ENCODE measurements at places on chromosomes 12 and 14.

DNA sequence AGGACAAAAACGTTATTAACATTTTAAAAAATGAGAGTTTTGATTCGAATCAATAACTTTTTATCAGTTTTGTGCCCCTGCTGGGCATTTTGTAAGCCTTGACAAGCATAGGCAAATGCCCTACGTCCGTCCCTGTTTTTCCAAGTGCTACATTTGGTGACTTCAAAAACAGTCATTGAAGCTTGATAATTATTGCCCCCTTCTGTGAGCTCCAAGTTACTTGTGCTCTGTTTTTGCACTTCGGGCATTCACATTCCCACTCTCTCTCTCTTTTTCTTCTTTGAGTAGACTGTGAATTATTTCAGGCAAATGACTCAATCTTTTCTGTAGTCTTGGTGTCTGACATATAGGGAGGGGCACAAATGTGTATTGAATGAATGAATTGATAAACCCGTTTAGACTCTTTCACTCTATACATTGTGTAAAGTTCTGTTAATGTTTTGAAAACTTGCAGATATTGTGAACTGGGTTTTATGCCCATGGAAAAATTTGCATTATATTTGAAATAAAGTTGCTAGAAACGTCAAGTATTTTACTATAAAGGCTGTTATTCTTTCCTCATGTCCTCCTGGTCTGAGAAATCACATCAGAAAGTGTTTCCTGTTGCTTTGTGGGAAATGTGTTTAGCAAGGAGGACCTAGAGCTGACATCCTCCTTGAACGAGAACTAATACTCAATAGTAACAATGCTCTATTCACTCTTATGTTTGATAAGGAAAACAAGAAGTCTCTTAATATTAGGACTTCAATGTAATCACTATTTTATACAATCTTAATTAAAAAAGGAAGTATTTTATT, 1.4 kb downstream of the APAF1 start:
- H3K27ac ChIP-seq: no peak overlapping the region
- H3K27me3 ChIP-seq: no peaks in the 10 kb centered on the region
- peaks cover 30% of the 10 kb centered on the region for H3K36me3 ChIP-seq
- H3K4me1 ChIP-seq: no peaks in the 10 kb centered on the region

- H3K4me3 ChIP-seq: no peak overlapping the region
- H3K27ac ChIP-seq: no peak overlapping the region
- peak; percentile 82 for ATAC-seq
- H3K4me1 ChIP-seq: peaks cover 2% of the 10 kb centered on the region
- H3K36me3 ChIP-seq: no peaks in the 10 kb centered on the region
- H3K27me3 ChIP-seq: no peaks in the 10 kb centered on the region
These were observed 14.6 kb upstream of the SP1 start for GRCh38 chr12:53365245-53365904.

GRCh38 chr14:102138535-102138934, 1.2 kb upstream of the WDR20 start:
- H3K4me3 ChIP-seq: peak overlapping the region; percentile 92
- peaks cover 36% of the 10 kb centered on the region for H3K4me1 ChIP-seq
- peak overlapping the region; percentile 86 for H3K27ac ChIP-seq
- no peaks in the 10 kb centered on the region for H3K27me3 ChIP-seq
- ATAC-seq: no peak

- H3K36me3 ChIP-seq: peaks cover 63% of the 10 kb centered on the region
- H3K4me1 ChIP-seq: peaks cover 84% of the 10 kb centered on the region
- ATAC-seq: no peak
These were observed 107.6 kb downstream of the RFLNA start for GRCh38 chr12:124402248-124403066.

DNA sequence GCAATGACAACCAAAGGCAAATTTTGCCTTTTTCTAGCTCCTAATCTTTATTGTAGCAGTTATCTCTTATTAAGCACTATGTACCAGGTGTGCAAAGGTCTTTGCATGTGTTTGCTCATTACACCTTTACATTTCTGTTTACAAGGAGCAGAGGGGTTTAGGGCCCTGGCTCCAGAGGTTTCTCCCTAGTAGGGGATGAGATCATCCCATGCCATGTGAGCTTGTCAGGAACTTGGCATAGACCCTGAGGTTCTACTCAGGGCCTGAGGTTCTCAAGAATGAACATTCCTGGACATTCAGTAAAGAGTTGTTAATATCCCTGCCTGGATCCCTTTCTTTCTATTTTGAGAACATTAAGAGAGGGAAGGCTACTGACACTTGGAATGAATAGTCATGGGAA, 292.0 kb downstream of the RPAP3 start:
- H3K27ac ChIP-seq: no peak overlapping the region
- H3K4me3 ChIP-seq: no peak overlapping the region
- no peak for ATAC-seq
- H3K4me1 ChIP-seq: no peaks in the 10 kb centered on the region

DNA sequence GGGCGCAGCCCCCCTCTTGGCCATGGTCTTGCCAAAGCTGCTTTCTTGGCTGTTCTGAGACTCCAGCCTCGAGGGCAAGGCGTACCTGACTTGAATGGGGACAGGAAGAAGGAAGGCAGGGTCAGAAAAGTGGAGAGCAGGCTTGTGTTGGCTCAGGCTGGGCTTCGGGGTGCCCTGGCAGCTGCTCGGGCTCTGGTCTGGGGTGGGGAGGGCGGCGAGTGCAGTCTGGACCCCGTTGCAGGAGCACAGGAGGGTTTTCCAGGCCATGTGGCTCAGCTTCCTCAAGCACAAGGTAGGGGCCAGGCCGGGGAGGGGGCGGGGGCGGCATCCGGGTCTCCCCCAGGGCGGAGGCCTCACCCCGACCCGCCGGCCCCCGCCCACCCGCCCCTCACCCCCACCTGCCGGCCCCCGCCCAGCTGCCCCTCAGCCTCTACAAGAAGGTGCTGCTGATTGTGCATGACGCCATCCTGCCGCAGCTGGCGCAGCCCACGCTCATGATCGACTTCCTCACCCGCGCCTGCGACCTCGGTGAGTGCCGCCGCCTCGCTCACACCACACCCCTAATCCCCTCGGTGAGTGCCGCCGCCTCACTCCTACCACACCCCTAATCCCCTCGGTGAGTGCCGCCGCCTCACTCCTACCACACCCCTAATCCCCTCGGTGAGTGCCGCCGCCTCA, 4.2 kb downstream of the NOC4L start:
- no peak overlapping the region for H3K4me3 ChIP-seq
- no peaks in the 10 kb centered on the region for H3K27me3 ChIP-seq
- no peak overlapping the region for H3K27ac ChIP-seq
- H3K36me3 ChIP-seq: peaks cover 54% of the 10 kb centered on the region
- ATAC-seq: no peak

- no peak overlapping the region for H3K4me3 ChIP-seq
- no peaks in the 10 kb centered on the region for H3K36me3 ChIP-seq
- peaks cover 25% of the 10 kb centered on the region for H3K4me1 ChIP-seq
- H3K27me3 ChIP-seq: no peaks in the 10 kb centered on the region
- ATAC-seq: no peak
- no peak overlapping the region for H3K27ac ChIP-seq
These were observed 74.6 kb downstream of the RERG start for GRCh38 chr12:15146585-15146984.

DNA sequence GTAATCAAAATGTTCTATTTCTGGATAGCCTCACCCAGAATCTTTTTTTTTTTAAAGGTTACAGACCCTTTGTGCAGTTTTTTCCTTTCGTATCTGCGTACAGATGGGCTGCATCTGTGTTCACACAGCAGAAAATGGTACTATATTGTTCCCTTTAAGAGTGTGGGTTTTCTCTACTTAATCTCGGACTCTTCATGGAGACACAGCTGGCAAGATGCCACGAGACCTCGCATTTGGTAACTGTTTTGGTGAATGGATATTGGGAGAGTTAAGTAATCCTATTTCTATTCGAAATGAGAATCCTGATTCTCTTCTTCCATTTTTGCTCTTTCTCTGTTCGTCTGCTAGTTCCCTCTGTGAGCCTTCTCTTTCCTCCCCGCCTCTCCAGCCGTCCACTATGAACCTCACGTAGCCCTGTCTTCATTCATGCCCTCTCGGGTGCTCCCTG, 85.7 kb downstream of the SAMD4A start:
- peak overlapping the region; percentile 35 for H3K4me3 ChIP-seq
- peak; percentile 35 for ATAC-seq
- peak overlapping the region; percentile 90 for H3K27ac ChIP-seq
- H3K36me3 ChIP-seq: no peaks in the 10 kb centered on the region
- peaks cover 64% of the 10 kb centered on the region for H3K4me1 ChIP-seq
- H3K27me3 ChIP-seq: no peaks in the 10 kb centered on the region

GRCh38 chr12:108367436-108367835, 28.3 kb upstream of the CMKLR1 start:
- H3K27ac ChIP-seq: no peak overlapping the region
- H3K27me3 ChIP-seq: no peaks in the 10 kb centered on the region
- ATAC-seq: peak; percentile 53
- no peak overlapping the region for H3K4me3 ChIP-seq

- H3K27me3 ChIP-seq: no peaks in the 10 kb centered on the region
- H3K4me1 ChIP-seq: peaks cover 65% of the 10 kb centered on the region
- no peak for ATAC-seq
- H3K4me3 ChIP-seq: peak overlapping the region; percentile 79
These were observed 1.2 kb downstream of the NTN4 start for GRCh38 chr12:95789126-95790032.

- H3K36me3 ChIP-seq: no peaks in the 10 kb centered on the region
- ATAC-seq: no peak
- H3K4me1 ChIP-seq: peaks cover 18% of the 10 kb centered on the region
- no peak overlapping the region for H3K4me3 ChIP-seq
- H3K27me3 ChIP-seq: no peaks in the 10 kb centered on the region
These were observed 20.4 kb downstream of the TPH2 start for GRCh38 chr12:71958993-71959578.

- peak; percentile 85 for ATAC-seq
- no peak overlapping the region for H3K27ac ChIP-seq
- no peaks in the 10 kb centered on the region for H3K27me3 ChIP-seq
- H3K36me3 ChIP-seq: no peaks in the 10 kb centered on the region
- no peaks in the 10 kb centered on the region for H3K4me1 ChIP-seq
- no peak overlapping the region for H3K4me3 ChIP-seq
These were observed 192.6 kb upstream of the HMGA2 start for GRCh38 chr12:65631621-65632111.

- no peak overlapping the region for H3K4me3 ChIP-seq
- no peak for ATAC-seq
- H3K27ac ChIP-seq: no peak overlapping the region
- no peaks in the 10 kb centered on the region for H3K27me3 ChIP-seq
These were observed 10.6 kb downstream of the PAPOLA start for GRCh38 chr14:96512602-96513397.

DNA sequence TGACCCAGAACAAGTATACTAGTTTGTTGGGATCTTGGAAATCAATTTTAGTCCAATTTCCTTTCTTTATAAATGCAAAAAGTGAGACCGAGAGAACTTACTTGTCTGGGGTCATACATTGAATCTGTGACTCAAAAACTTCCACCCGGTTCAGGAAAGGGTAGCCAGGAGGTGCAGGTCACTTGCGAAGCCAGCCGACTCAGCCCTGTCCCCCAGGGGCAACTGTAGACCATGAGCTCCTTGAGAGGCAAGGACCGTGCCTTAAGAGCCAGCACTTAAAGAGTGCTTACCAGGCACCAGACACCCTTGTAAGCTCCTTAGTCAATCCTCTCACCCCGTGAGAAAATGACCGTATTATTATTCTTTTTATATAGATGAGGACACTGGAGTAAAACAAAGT, 505 bp upstream of the BCDIN3D start:
- ATAC-seq: no peak
- H3K36me3 ChIP-seq: no peaks in the 10 kb centered on the region
- H3K27me3 ChIP-seq: peaks cover 10% of the 10 kb centered on the region
- no peaks in the 10 kb centered on the region for H3K4me1 ChIP-seq
- peak overlapping the region; percentile 60 for H3K27ac ChIP-seq

DNA sequence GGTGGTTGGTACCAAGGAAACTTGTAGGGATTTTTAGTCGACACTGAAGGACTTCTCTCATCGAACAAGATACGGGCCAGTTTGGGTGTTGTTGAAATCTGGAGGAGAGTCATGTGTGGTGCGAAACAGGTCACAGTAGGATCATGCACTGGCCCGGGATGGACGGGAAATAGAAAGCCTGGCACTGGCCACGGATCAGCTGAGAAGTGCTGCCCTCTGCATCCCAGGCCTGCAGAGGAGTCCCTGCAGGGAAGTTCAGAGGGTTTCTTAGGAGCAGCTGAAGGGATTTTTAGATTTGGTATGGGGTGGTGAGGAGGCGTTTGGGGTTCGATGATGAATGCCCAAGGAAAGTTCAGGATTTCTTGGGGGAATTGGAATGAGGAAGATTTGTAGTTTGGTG, 63.1 kb downstream of the TSPAN9 start:
- H3K27ac ChIP-seq: no peak overlapping the region
- ATAC-seq: no peak
- peaks cover 9% of the 10 kb centered on the region for H3K4me1 ChIP-seq
- H3K27me3 ChIP-seq: no peaks in the 10 kb centered on the region
- no peaks in the 10 kb centered on the region for H3K36me3 ChIP-seq

DNA sequence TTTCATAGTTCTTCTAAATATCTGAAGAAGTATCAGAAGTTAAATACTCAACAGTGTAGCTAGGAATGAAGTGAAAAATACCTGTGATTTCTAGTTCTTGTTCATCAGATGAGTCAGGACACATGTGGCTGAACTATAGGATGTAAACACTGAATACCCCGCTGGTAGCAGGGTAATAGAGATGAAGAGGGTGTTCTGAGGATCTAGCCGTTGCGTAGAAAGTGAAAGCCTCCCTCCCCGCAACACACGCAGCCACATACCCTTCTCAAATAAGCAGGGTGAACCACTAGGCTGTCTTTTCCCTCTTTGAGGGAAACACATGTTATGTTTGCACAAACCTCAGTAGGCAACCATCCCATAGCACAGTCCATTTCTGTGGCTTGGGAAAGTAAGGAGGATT, 16.4 kb upstream of the RNASE12 start:
- ATAC-seq: no peak
- no peaks in the 10 kb centered on the region for H3K27me3 ChIP-seq
- no peaks in the 10 kb centered on the region for H3K4me1 ChIP-seq
- no peak overlapping the region for H3K4me3 ChIP-seq

DNA sequence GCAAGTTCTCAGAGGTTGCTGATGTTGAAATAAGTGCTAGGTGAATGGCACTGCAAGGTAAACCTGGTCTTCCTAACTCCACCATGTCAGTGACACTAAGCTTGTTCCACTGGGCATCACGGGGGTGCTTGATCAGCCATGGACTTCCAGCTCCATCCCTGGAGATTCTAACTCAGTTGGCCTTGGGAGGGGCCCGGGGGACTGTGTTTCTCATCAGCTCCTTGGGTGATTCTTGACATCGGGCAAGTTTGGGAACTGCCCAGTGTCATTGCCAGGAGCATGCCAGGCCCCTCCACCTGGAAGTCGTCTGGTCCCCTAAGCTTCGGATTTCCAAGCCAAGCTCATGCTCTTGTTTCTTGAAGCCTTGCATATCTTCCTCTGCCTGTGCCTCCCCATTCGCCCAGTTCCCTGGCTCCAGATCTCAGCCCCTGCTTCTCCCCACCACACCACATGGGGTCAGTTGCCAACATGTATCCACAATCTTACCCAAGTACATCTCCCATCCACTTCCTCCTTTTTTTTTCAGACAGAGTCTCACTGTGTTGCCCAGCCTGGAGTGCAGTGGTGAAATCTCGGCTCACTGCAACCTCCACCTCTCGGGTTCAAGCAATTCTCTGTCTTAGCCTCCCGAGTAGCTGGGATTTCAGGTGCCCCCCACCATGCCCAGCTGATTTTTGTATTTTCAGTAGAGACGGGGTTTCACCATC, 30.7 kb upstream of the RFLNA start:
- no peak for ATAC-seq
- no peaks in the 10 kb centered on the region for H3K4me1 ChIP-seq
- H3K27me3 ChIP-seq: peaks cover 37% of the 10 kb centered on the region
- H3K36me3 ChIP-seq: no peaks in the 10 kb centered on the region
